Right cardiac atrium (tissue), 5 donors: ENCODE measurements at places on chromosomes 4 and X. TPM values are rescaled to one million over a fixed set of nuclear protein-coding genes. Genes with fewer than 3 reads are reported as not detected.
A peak's percentile ranks its signal among the peaks of the same experiment; 100 is the strongest.

GRCh38 chrX:63350941-63351616, at the start of gene SPIN4:
TSS of gene SPIN4 (minus strand) at chrX:63351332. CDS start at chrX:63350819, 513 bp downstream.
- peak; percentile 94 for DNase-seq

- no peak for DNase-seq
Observed at GRCh38 chr4:168045354-168045753, 47.0 kb upstream of the ANXA10 start.

- DNase-seq, result peak; percentile 48
Observed at GRCh38 chr4:30720021-30720660, at the start of gene PCDH7. TSS of gene PCDH7 (plus strand) at chr4:30720369. CDS start at chr4:30721423, 1,054 bp downstream.

Gene SPRY1
- 42.0 TPM for total RNA-seq

Gene TLR1
- 6.0 TPM for total RNA-seq

Gene CPE
- total RNA-seq, result 86.4 TPM

GRCh38 chr4:73277201-73277600, 18.6 kb upstream of the ANKRD17 start:
- no peak for DNase-seq

Gene ZDHHC15
- 4.6 TPM for total RNA-seq

DNA sequence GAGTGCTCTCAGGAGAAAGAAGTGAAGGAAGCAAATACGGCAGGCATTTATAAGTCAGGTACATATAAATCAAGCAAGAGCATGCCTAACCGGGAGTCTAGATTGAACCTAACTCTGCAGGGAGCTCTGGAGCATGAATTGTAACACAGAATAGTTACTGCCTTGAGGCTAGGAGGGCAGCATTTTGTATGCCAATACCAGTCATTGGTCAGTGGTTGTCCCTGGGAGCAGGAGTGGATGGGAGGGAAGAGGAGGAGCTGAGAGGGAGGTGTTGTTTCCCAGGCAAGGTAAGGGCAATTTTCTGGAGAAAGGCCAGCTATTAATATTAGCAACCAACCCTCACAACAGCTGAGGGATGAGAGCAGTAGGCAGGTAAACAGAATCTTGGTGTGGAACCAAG, 224.7 kb upstream of the DCAF8L1 start:
- DNase-seq, result no peak

Gene STBD1
- total RNA-seq, result 31.9 TPM

- DNase-seq, result peak; percentile 10
Observed at GRCh38 chr4:156298230-156298629, 344.6 kb upstream of the CTSO start.

DNA sequence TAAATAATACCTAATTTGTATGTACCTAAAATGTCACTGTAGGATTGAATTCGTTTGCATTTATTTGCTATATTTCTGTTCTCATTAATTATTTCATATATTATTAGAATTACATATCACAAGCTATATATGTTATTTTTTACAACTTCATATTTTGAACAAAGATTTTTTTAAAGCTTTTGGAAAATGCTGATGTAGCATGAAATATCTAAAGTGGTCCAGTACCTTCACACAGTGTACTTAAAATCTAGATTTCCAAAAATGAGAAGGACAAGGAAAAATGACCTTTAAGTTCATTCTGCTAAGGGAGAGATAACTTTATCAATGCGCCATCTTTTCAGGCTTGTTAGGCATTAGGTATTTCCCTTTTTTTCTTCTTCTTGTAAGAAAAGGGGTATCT, 71.8 kb downstream of the LARP7 start:
- no peak for DNase-seq

- DNase-seq, result no peak
Observed at GRCh38 chrX:10931976-10932375, 179.2 kb upstream of the HCCS start.

DNA sequence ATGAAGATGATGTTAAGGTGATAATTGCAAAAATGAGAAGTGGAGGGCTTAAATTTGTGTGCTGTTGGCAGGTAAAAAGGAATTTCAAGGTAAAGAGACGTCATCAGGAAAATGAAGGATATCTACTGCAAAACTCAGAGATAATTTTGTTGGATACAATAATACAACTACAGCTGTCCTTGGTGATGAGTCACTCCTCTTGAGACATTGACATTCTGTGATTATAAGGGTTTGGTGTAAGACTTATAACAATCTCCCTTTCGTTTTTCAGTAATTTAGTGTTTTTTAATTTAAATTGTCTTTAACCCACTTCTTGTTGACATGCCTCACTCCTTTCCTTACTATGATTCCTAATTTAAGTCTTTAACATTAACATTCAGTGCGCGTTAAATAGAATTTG, 1074.1 kb upstream of the SLIT2 start:
- no peak for DNase-seq

- no peak for DNase-seq
Observed at GRCh38 chr4:108787724-108788123, 24.9 kb upstream of the ETNPPL start.
